ENCODE measurements at places on chromosomes 2 and 18. TPM values are rescaled to one million over a fixed set of nuclear protein-coding genes. Genes with fewer than 3 reads are reported as not detected.

Gene ERFE
- 5.1 TPM for polyA plus RNA-seq

Gene DNAH6
- 0.06 TPM for polyA plus RNA-seq

Gene CD8A
- polyA plus RNA-seq, result 0.14 TPM

Gene WDR43
- 27.1 TPM for polyA plus RNA-seq

Gene GIGYF2
- polyA plus RNA-seq, result 19.3 TPM

Gene DSG4
- polyA plus RNA-seq, result not detected

Gene PPP1R1C
- polyA plus RNA-seq, result 1.3 TPM

Gene CHRNG
- polyA plus RNA-seq, result 0.05 TPM

DNA sequence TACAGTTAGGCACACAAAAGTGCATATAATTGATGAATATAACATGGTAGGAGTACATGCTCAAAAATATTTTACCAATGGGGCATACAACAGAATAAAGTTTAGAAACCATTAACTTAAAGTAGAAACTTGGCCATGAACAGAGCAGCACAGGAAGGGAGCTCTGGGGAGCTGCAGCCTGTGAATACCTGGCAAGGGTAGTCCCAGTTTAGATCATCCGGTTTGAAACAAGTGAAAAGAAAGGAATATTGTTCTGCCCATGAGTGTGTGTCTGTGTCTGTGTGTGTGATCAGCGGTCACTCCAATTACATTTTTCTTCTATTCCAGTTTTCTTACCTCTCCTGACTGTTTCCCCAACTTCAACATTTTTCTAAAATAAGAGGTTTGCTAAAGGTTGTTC lies 233.0 kb downstream of the ALK start:
- no peak for DNase-seq

DNA sequence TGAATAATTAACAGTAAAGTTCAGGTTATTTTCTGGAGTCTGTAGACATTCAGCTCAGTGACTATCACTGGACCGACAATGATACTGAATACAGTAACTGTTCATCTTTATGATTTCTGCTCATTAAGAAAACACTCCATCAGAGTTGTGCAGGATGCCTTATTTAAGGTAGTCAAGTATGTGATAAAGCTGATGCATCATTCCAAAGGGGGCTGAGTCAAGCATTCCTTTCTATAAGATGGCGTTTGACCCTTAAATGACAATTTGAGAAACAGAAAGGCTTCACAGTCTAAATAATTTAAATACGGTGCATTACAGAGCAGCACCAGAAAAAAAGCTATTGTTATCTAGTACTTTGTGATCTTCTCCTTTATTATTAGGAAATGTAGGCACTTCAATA lies 131.1 kb downstream of the CDH2 start:
- DNase-seq, result no peak

DNA sequence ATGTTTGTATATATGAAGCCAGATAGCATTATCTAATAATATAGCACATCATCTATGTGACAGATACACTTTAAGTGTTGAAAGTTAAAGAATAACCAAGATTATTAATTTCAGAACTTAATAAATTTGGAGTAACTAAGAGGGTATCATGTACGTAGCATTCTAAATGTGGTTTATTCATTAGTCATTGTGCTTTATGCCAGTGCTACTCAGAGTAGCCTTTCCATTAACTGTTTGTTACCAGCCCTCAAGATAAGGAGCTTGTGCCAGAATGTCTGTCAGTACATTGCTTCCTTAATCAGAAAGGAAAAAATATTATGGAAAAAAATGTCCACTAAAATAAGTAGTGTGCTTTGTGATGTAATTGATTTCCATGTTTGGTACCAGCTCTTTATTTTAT lies 94.9 kb upstream of the TWSG1 start:
- DNase-seq, result no peak

GRCh38 chr2:53842891-53843290 lies 16.9 kb downstream of the GPR75 start:
- DNase-seq, result no peak

- no peak for DNase-seq
Measured at GRCh38 chr2:106956416-106956815, 70.4 kb upstream of the ST6GAL2 start.

- DNase-seq, result no peak
Measured at GRCh38 chr18:76374330-76375281, 120.4 kb downstream of the ZNF516 start.

- DNase-seq, result no peak
Measured at GRCh38 chr2:152583512-152584229, 133.6 kb downstream of the PRPF40A start.

DNA sequence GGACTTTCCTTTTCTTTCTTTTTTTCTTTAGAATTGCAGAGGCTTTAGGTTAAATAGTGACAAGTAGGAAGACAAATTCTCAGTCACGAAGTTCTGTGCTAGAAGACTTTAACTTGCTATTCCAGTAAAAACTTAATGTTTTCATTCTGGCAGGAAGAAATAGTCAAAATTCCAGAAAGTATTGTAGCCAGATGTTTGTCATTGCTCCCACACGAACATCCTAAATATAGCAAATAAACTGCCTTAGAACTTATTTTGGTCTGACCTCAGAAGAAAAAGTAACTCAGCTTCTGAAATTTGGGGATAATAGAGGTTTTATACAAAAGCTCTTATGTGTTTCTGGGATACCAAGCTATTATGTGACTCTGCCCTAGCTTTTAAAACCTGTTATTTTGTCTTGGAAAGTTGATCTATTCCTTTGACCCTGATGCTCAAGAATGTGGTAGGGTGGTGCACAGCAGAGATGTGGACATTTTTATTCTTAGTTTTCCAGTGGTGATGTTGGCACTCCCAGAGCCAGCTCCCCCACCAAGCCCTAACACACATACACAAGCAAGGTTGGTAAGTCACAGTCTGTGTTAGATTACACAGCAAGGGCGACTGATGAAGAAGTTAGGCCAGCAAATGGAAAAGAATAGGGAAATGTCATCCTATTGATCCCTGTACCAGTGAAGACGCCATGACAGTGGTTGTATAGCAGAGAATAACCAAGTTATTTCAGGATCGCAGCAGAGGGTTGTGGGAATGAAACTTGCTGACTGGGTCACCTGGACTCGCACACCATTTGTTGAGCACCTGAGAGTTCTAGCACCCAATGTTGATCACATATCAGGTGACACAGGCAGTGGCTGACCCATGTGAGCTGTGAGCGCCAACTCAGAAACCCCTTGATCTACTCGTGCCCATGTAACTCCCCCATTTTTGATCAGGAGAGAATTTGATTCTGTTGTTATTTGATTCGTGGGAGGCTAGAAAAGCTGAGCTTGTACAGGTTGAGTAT lies 23.7 kb downstream of the FARP2 start:
- no peak for DNase-seq

DNA sequence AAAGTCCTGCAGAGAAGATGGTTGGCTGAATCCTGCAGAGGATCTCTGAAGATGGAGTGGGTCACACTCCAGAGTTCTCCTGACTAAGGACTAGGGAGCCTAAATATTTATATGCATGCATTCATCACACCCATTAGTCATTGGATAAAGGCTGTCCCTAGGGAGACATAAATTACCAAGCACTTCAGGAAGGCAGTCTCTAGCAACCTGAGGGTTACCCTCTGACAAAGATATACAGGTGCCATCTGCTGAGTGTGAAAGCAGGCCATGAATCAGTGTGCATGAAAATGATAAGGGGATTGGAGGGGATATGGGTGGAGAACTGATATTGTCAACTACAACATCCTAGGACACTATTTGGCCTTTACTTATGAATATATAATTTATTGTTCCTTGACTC lies 294.8 kb upstream of the DDX18 start:
- DNase-seq, result no peak

GRCh38 chr18:44679056-44679913 lies 1.4 kb upstream of the SETBP1 start:
- DNase-seq, result peak; percentile 46

DNA sequence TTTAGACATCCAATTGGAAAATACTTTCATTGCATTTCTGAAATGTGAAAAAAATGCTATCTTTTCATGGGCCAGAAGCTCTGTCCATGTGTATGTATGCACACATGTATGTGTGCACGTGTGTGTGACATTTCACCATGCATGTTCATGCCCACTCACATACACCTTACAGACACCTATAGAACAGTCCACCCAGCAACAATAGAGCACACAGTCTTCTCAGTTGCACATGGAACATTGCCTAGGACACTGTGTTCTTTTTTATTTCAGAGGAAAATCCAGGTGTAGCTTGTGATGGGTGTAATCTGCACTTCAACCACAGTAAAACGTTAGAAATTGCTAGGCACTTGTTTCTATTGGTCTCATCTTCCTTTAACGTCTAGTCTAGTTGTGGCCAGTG lies 114.8 kb upstream of the RGPD4 start:
- DNase-seq, result no peak

DNA sequence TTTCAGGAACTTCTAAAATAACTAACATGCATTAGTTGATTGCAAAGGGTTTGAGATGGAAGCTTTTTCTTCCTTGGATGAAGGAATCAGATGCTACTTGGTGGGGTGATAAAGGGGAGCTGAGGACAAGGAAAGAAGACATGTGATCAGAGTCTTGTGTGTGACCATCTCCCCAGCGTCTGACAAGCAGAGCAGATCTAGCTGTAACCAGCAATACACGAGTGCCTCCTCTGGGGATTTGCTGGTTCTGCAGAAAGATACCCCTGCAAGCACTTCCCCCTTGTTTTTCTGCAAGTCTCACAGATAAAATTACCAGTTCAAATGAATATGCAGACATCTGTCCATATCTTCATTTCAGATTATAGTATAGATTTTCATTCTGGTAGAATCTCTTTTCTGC lies 2.7 kb downstream of the CDH7 start:
- no peak for DNase-seq

GRCh38 chr2:114406347-114406746 lies 36.1 kb upstream of the DPP10 start:
- DNase-seq, result no peak

DNA sequence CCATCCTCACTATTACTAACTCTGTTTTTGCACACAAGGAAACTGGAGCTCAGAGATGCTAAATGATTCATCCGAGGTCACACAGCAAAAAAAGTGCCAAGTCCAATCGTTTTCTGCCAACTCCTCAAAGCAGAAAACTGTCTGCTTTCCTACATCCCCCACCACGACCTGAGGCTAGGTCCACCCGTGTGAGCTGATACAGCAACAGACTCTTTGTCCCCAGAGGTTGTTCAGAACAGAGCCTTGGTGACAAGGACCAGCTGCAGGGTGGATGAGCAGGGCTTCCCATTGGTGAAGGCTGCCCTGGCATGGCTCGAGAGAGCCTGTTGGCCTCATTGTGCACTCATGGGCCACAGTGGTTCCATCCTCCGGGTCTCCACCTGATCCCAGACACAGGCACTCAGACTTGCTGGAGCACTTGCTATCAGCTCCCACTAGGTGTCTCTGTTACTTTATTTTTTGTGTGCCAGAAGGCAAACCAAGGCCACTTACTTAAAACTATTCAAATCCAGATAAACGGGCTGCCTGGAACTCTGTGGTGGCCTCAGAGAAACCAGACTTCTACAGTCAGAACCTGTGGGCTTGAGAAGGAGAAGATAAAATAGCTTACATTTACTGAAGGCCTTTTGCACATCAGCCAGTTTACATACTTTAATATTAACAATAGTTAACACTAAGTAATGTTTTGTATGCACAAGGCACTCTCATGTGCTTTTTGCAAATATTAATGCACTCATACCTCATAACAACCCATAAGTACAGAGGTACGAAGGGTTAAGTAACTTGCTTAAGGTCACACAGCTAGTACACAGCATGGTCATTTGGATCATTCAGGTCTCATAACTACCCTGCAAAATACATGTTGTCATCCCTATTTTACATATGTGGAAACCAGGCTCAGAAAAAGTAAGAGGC lies 62.9 kb upstream of the CTIF start:
- DNase-seq, result peak; percentile 41

GRCh38 chr2:61469424-61470121 lies 1.3 kb downstream of the USP34 start:
- no peak for DNase-seq

Data from H1 (cell line).